ENCODE measurements at places on chromosomes 6 and 20.

GRCh38 chr20:56439771-56440291 is 27.8 kb downstream of the CASS4 start:
- DNase-seq = peak; percentile 24

GRCh38 chr20:51469578-51470498 is 72.7 kb downstream of the NFATC2 start:
- DNase-seq = no peak

DNA sequence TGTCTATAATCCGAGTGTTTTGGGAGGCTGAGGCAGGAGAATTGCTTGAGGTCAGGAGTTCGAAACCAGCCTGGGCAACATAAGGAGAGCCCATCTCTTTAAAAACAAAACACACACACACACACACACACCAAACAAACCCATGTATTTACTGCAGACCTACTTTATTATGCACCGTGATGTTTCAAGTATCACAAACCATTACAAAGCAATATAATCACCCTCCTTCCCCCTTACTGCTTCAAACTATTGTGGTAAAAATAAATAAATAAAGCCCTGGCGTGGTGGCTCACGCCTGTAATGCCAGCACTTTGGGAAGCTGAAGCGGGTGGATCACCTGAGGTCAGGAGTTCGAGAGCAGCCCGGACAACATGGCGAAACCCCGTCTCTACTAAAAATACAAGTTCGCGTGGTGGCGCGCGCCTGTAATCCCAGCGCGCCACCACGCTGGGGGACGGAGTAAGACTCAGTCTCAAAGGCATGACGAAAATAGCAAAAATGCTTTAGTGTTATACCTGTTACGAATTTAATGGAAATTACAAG is 1.5 kb downstream of the TBCC start:
- no peak for DNase-seq

DNA sequence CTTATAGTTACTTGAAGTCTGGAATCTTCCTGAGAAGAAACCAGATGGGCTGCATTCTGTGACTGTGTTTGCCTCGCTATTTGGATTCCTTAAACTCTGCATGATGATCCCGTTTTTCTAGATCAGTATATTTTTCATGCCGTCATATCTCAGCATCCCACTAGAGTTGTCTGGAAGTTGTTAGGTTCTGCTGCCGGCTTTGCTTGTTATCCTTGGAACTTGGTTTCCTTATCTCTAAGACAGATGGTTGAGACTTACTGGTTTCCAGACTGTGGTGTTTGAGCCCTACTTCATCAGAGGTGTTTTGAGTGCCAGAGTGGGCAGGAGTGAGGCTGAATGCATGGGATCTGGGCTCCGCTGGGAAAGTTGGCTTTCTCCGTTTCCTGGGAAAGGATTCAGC is 50.3 kb downstream of the CDS2 start:
- DNase-seq = no peak

DNA sequence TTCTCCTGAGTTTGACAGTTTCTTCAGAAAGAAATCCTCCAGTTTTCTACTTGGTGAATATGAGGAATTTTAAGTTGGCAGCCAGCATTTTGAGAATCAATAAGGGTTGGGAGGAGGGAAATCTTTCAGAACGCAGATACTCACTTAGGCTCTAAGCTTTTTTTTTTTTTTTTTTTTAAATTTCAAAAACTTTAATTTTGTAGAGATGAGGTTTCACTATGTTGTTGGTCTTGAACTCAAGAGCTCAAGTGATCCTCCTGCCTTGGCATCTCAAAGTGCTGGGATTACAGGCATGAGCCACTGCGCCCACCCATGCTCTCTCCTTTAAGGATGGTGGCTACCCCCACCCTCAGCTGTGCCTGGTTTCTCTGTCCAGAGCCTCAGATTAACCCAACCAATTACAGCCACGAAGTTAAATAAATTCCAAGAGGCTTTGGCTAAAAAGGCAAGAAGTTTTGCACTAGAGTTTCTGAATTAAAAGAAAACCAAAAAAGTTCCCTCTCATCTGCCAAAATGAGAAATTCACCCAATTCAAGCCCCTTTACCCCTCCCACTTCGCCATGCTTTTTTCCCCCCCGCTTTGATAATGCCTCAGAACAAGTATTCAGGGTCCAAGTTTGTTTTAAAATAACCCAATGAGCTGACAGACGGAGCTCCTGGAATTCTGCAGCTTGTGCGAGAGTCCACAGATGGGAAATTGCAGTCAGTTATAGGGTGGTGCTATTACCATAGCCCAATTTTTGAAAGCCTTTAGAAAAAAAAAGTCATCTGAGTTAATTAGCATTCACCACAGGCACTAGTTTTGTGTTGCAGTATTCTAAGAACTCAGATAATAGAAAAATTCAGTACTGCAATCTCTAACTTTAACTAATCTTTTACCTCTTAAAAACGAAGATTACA is 94.3 kb upstream of the BEND3 start:
- DNase-seq = no peak

DNA sequence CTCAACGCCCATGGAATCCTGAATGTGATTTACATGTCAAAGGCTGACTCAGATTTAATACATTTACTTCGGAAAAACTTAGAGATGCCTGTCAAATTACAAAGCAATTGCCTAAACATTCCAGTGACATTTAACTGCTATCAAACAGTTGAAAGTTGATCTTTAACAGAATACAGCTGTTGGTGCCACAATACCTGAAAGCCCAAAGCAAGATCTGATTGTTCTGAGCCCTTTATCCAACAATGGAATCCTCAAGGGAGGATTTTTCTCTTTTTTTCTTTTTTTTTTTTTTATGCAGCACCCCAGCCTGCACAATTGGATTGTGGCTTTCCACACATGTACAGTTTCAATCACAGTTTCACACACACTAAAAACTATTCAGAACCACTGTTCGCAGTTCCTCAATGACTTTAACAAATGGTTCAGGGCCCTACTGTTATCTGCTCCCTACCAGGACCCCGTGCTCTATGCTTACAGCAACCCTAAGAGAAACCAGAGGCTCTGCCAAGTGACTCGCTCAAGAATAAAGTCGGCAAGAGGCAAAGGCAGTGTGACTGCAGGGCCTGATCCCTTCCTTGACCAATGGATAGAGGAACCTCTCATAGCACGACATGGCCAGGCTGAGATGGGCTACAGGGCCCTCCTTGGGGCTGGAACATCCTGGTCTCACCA is 33.3 kb downstream of the EPB41L2 start:
- DNase-seq = no peak

GRCh38 chr6:165854863-165855593 is 192.0 kb upstream of the PDE10A start:
- no peak for DNase-seq

DNA sequence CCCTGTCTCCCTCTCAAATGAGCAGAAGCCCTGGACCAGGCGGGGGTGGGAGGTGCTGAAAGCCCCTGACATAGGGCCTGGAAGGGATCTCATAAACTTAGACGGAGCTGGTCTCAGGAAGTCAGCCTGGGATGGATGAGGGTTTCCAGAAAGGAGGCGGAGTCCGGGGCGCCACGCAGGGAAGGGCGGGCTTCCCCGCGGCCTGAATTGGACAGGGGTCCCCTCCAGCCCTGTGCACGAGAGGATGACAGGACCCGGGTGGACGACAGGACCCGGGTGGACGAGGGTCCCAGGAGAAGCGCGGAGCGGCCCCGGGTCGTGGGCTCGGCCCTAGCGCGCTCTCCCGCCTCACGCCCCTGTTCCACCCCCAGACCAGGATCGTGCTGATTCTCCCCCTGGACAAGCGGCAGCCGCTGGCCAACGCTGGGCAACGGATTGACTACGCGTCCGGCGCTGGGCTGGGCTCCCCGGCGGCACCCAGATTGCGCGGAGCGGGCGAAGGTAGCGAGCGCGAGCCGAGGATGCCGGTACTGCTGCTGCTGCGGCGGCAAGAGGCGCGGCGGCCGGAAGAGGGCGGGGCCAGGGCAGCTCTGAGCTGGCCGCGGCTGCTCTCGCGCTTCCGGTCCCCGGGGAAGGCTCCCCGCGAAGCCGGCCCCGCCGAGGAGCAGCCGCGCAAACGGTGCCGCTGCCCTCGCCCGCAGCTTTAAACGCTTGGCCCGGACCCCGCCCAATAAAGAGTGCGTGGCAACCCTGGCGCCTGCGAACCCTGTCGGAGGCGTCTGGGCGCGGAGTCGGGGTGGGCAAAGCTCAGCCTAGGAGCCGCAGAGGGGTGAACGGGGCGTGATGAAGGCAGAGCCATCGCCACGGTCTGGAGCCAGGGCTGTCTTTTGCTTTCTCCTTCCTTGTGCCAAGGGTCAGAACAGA is 1.3 kb downstream of the C20orf144 start:
- peak; percentile 92 for DNase-seq

GRCh38 chr20:50353289-50353961 is 156.8 kb upstream of the PTPN1 start:
- DNase-seq = no peak

GRCh38 chr6:56756791-56757587 is 114.3 kb upstream of the DST start:
- no peak for DNase-seq

- no peak for DNase-seq
Observed at GRCh38 chr6:67790569-67790968, 844.5 kb upstream of the ADGRB3 start.

DNA sequence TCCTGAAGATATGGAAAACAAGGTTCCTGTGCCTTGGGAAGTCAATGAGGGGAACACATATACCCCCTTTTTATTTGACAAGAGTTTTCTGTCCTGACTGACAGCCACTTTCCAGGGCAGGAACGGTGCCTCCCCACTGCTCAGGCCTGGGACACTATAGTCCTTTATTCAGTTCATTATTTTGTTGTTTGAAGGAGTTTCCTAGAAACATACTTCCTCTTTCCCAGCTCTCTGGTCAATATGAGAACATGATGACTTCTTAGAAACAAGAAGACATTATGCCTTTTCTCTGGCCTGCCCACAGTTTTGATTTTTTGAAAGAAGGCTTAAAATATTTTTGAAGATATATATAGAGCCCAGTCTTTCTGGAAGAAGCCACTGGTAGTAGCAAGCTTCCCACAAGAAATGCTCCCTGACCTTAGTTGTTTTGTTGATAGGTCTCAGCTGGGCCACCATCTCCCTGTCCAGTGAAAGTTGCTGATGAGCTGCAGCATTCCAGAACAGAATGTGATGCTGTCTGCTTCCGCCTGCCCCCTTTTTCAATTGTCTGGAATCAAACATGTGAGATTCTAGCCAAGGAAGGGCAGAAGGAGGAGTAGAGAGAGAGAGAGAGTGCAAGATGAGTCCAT is 350.0 kb upstream of the PRND start:
- no peak for DNase-seq

DNA sequence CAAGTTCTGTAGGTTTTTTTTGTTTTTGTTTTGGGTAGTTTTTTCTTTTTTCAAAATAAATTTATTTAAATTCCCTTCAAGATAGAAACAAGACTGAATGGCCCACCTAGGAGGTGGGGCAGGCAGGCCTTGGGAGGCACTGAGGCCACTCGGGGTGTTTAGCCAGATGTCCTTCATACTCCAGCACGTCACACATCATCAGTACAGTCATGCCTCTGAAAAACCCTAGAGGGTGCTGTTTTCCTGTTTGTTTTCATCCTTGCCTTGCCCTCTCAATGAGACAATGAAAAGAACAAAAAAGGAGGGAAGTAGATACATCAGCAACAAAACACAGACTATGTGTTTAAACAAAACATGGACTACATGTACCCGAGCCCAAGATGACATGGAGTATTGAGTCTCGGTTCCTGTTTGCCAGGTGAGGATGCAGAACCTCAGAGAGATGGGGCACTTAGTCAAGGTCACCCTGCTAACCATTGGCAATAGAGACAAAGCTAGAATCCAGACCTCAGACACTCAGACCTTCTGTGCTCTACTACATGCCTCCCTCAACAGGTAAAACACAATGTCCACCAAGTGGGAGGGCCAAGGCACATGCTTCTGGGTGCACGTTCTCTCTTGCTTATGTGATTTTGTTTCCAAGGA is 26.8 kb upstream of the CLIC5 start:
- DNase-seq = peak; percentile 25

- no peak for DNase-seq
Observed at GRCh38 chr6:56667336-56667735, 24.6 kb upstream of the DST start.

DNA sequence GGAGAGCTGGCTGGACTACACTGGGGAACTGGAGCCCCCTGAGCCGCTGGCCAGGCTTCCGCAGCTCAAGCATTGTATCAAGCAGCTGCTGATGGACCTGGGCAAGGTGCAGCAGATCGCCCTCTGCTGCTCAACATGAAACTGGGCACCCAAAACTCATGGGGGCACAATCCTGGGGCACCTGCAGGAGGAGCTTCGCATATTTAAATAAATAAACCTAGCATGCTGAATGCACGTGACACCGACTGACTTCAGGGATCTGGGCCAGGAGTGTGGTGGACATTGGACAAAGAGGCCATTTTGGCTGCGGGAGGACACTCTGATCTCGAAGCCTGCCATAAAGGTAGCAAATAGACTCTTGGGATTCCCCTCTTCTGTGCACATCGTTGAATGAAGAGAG is 6.8 kb downstream of the SCAND1 start:
- DNase-seq = peak; percentile 51

GRCh38 chr20:53480913-53481312 is 112.7 kb downstream of the ZNF217 start:
- DNase-seq = no peak

DNA sequence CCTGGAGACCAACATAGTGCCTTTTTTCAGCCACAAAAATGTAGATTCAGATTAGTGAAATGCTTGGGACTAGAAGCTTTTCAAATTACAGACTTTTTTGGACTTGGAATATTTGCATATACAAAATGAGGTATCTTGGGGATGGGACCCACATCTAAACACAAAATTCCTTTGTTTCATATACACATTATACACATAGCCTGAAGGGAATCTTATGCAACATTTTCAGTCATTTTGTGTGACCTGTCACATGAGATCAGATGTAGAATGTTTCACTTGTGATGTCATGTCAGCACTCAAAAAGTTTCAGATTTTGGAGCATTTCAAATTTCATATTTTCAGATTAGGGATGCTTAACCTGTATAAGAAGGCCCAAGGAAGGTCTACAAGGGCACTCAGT is 44.5 kb upstream of the ALDH8A1 start:
- no peak for DNase-seq

DNA sequence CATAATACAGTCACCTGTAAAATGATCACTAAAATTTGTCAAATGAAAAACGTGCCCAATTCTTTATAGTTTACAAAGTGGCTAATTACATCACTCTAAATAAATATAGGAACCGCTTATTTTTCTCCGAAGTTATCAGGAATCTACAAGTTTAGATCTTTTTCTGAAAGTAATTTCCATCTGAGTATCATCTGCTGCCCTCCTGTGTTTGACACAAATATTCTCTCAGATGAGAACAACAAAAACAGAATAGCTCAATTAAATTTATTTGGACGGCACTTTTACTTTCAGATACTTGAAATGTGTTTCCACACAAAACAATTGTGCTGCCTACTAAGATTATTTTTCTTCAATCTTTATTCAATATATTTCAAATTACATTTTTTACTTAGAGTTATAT is 5.0 kb downstream of the SF3B5 start:
- DNase-seq = no peak

- DNase-seq = no peak
Observed at GRCh38 chr6:45949256-45949655, 66.4 kb downstream of the CLIC5 start.

GRCh38 chr6:74117113-74117512 is 421.1 kb downstream of the CD109 start:
- DNase-seq = no peak
